ENCODE measurements at places on chromosomes 1 and 21. TPM values are rescaled to one million over a fixed set of nuclear protein-coding genes. Genes with fewer than 3 reads are reported as not detected.

DNA sequence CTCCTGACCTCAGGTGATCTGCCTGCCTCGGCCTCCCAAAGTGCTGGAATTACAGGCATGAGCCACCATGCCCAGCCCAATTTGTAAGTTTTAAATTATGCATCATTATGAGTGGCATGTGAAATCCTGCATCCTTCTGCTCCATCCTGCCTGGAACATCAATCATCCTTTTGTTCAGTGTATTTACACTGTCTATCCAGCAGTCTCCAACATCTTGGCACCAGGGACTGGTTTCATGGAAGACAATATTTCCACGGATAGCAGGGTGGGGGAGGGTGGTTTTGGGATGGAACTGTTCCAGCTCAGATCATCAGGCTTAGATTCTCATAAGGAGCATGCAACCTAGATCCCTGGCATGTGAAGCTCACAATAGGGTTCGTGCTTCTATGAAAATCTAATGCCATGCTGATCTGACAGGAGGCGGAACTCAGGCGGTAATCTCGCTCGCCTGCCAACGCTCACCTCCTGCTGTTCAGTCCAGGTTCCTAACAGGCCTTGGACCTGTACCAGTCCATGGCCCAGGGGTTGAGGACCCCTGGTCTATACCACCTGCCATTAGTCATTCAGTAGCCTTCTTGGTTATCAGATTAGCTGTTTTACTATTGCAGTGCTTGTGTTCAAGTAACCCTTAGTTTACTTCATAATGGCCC lies 22.2 kb upstream of the TCEA3 start:
- no peak for DNase-seq

DNA sequence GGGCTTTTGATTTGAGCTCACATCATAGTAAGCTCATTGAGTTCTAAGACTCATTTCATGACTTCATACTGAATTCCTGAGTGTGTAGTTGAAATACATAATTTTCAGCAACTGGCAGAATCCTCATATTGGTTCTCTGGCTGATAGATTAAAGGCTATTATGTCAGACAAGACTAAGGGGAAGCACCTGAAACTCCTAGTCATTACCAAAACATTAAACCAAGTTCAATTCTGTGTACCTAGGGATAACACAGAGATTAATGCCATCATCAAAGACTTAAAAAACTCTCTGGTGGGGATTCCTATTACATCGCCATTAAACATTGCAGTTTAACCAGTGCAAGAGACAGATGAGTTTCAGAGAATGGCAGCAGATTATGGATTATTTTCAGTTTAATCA lies 339.1 kb downstream of the PTPRC start:
- DNase-seq = no peak

GRCh38 chr1:51234721-51235425 lies 1.2 kb upstream of the RNF11 start:
- DNase-seq = peak; percentile 36

DNA sequence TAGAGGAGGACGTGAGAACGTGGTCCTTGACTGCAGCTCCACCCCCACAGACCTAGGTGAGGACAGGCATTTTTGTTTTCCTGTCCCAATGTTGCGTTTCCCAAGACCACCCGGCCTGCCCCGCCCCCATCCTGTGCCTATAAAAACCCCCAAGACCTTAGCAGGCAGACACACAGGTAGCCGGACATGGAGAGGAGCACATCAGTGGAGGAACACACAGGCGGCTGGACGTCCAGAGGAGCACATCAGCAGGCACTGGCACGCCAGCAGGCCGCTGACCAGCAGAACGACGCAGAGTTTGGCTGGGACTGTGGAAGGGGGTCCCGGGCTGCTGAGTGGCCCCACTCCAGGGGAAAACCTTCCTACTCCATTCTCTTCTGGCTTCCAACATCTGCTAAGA lies 12.7 kb upstream of the HMGCL start:
- DNase-seq = no peak

DNA sequence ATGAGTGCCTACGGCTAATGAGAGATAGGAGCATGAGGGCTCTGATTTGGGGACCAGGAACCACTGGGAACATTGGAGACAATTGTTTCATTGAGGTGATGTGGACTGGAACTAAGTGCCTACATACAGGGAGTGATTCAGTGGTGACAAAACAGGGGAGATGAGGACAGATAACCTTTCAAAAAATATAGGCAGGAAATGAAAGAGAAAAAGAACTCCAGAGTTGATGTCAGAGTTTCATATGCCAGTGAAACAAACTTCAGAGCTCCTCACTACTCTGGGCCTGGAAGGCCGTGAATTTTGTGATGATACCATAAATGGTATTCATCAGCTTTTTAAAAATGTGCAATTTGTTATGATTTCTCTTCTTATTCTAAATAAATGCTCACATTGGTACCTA lies 39.3 kb downstream of the FASLG start:
- DNase-seq = no peak

DNA sequence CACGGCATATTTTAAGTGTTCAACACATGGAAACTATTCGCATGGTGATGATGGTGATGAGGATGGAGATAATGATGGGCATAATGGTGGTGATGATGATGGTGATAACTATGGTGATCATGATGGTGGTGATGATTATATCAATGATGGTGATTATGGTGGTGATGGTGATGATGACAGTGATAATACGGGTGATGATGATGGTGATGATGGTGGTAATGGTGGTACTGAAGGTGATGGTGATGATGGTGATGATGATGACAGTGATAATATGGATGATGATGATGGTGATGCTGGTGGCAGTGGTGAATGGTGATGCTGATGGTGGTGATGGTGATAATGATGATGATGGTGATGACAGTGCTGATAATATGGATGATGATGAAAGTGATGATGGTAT lies 341.8 kb upstream of the VAMP3 start:
- DNase-seq = no peak

GRCh38 chr1:228988664-228989063 lies 253.4 kb downstream of the RHOU start:
- no peak for DNase-seq

GRCh38 chr1:161388639-161389038 lies 21.0 kb upstream of the CFAP126 start:
- no peak for DNase-seq

The TTC34 gene
- 2.2 TPM for total RNA-seq

The LCE2A gene
- not detected for total RNA-seq

The PYGO2 gene
- total RNA-seq = 42.2 TPM

The MAEL gene
- total RNA-seq = not detected

All from T-cell (primary cell).